ENCODE measurements at places on chromosomes 1 and 21.

- no peak for DNase-seq
Measured at GRCh38 chr21:44552681-44553080, 1.4 kb upstream of the KRTAP10-2 start.

- DNase-seq, result no peak
Measured at GRCh38 chr1:89705901-89706699, 73.2 kb downstream of the LRRC8C start.

DNA sequence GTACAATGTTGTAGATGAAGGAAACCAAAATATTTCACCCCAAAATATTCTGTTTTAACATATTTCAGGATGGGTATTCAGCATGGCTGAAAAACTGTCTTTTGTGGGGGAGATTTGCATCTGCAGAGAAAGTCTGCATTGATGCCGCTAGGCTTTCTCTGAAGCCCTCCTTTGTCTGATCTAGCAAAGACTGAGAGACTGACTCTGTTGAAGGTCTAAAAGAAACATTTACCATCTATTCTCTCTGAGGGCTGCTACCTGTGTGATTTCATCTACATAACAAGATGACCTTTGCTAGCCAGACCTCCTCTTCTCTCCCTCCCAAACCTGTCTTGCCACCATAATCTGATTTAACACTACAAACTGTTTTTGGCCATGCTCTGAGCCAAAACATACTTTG, 12.4 kb upstream of the MT1HL1 start:
- DNase-seq, result no peak

- DNase-seq, result no peak
Measured at GRCh38 chr1:15994081-15994480, 10.0 kb upstream of the SRARP start.

DNA sequence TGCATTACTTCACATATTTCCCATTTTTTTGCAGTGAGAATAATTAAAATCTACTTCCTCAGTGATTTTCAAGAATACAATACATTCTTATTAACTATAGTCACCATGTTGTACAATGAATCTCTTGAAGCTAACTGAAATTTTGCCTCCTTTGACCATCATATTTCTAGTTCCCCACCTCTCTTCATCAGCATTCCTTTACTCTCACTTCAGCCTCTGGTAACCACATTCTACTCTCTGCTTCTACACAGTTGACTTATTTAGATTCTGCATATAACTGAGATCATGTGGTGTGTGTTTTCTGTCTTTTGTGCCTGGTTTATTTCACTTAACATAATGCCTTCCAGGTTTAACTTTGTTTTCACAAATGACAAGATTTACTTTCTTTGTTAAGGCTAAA, 304.4 kb upstream of the LYPLAL1 start:
- DNase-seq, result peak; percentile 49

DNA sequence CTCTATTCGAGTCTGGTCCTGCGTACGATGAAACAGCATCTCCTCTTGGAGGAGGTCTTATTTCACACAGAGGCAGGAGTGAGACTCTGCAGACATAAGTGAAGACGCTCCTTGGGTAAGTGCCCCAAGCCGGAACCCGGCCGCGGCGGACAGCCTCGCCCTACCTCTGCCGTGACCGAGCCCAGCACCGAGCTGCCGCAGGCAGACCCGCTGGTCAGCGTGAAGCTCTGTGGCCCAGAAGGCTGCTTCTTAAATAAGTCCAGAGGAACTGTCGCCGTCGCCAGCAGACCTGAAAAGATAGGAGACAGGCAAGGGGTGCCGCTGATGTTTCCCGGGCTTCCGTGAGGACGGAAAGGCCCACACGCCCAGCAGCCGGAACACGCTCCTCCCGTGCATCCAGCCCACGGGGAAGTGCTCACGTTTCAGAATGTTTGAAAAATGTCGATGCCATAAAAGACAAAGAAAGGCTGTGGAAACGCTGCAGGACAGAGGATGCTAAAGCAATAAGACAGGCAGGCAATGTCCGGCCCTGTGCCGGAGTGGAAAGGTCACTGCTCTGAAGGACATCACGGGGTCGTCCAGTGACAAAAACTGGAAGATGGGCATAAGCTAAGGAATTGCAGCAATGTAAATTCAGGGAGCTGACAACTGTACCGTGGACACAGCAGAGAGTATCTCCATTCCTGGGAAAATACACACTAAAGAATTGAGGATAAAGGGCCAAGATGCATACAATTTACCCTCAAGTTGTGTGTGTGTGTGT, 28.5 kb upstream of the PRDM15 start:
- no peak for DNase-seq

All from fibroblast of upper back skin (primary cell).